Occipital lobe (tissue), 3 donors: ENCODE measurements at places on chromosomes 6 and 20. TPM values are rescaled to one million over a fixed set of nuclear protein-coding genes. Genes with fewer than 3 reads are reported as not detected.

Gene HSPA12B
- 1.7 TPM for total RNA-seq

Gene TOP1
- 26.2 TPM for total RNA-seq

Gene TRERF1
- 3.7 TPM for total RNA-seq

Gene REM1
- not detected for total RNA-seq

Gene ZHX3
- 18.9 TPM for total RNA-seq

Gene GLP1R
- not detected for total RNA-seq

Gene EHMT2
- total RNA-seq = 83.9 TPM

Gene PAK5
- 55.7 TPM for total RNA-seq

Gene NCR2
- not detected for total RNA-seq

Gene DACT2
- total RNA-seq = 0.62 TPM

Gene OTOR
- 0.47 TPM for total RNA-seq

GRCh38 chr6:31317036-31317435, 39.9 kb downstream of the HLA-B start:
- DNase-seq = no peak

GRCh38 chr20:58684291-58684690, 8.3 kb upstream of the NPEPL1 start:
- no peak for DNase-seq

- DNase-seq = no peak
Measured at GRCh38 chr6:122400462-122401089, 1.1 kb downstream of the HSF2 start.

DNA sequence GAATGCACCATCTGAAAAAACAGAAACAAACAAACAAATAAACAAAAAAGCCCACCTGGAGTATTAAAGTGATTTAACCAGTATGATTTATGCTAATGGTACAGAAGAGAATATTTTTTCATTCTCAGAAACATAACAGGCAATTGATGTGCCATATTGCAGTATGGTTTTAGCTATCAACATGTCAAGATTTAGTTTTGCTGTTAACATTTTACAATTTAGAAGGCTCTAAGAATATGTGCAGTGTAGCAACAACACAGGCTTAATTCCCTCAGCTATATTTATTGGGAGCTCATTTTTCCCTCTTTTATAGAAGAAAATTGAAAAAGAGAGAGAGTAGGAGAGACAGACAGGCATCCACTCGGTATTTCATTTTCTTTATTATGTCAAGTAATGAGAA, 1022.7 kb upstream of the CITED2 start:
- DNase-seq = no peak

GRCh38 chr20:62889871-62890270, 28.2 kb upstream of the TCFL5 start:
- DNase-seq = no peak

DNA sequence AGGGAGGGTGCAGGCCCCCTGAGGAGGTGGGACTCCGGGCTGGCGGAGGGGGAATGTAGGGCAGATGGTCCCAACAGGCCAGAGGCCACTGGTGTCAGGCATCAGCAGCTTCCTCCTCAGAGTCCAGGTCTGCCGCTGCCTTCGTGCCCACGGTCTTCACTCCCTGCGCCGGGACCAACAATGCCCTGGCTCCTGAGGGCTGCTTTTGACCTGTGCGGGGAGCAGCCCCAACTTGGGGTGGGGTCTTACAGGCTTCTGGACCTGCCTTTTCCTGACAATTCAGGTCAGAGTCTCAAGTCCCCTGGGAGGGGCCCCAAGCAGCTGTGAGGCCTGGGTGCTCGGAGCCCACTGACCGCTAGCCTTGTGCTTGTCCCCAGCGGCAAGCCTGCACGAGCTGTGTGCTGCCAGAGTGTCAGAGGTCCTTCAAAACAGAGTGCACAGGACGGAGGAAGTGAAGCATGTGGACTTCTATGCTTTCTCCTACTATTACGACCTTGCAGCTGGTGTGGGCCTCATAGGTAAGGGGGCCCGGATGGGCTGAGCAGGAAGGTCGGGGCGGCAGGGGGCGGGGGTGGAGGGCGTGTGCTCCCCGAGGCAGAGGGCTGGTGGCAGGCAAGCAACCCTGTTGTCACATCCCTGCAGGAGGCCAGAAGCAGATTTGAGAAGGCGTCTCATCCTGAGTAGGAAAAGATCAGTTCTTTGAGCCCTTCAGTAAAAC, 25.3 kb upstream of the PYGB start:
- DNase-seq = no peak

DNA sequence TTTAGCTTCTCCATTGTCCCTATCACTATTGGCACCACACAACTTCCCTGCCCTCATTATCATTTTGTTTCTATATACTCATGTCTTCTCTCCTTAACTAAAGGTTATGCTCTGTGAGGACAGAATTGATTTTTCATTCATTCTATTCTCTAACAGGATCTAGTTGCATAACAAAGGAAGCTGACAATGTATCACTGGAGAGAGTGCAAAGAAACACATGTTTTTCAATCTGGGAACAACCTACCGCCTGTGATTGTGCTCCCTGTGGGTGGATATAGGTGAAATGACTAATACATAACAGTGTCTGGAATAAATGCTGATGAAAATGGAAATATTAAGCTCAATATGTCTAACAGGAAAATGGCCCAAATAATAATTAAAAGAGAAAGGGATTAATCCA, 56.6 kb downstream of the COL12A1 start:
- DNase-seq = no peak

DNA sequence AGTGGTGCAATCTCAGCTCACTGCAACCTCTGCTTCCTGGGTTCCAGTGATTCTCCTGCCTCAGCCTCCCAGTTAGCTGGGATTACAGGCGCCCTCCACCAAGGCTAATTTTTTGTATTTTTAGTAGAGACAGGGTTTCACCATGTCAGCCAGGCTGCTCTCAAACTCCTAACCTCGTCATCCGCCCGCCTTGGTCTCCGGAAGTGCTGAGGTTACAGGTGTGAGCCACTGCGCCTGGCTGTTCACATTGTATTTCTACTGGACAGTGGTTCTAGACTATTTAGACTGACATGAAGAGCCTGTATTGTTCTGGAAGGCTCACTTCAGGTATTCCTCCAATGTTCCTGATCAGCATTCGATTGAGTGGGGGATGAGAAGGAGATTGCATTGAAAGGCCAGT, 14.8 kb upstream of the OVOL2 start:
- DNase-seq = no peak

DNA sequence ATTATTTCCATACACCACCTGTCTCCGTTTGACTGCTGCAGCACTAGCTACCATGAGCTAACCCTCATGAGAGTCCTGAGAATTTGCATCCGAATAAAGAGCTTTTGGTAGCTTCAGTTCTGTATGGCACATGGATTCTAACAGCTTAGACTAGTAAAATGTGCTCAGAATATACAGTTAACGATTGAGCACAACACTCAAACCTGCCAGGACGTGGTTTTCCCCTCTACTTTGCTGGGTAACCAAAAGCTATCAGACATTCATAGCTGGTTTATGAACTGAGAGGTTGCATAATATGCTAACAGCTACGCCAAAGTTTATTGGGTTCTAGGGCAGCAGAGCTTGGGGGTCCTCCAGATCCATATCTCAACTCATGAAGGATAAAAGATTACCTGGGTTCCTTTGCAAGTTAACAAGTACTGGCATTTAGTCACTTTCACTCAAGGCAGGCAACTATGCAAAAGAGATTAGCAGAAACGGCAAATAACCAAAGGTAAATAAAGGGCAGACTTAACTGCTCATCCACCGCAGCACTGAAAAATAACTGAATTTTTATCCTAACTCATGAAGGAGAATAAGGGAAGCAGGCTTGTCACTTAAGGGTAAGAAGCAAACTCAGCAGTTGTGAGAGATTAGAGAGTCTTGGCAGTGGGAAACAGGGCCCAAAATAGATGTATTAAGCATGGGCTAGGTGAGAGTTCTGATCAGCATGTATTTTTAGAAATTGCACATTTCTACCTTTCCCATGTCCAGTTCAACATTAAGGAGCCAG, 29.4 kb downstream of the NUDT3 start:
- no peak for DNase-seq

- no peak for DNase-seq
Measured at GRCh38 chr20:59014680-59015389, 4.4 kb upstream of the TUBB1 start.

DNA sequence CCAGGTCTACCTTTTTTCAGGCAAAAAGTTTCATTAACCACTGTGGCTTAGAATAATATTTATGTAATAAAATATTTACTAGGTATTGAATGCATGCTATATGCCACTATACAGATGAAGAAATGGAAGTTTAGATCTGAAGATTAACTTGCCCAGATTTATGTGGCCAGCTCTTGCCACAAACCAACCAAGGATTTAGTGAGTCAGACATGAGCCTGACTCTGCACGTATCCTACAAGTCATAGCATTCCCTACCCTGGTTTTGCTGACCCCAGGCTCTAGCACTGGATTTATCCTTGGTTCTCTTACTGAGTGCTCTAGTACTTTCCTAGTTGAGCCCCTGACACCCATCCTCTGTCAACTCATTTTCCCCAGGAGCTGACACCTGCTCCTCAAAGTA, 75.4 kb downstream of the ANKEF1 start:
- no peak for DNase-seq

GRCh38 chr6:149142924-149143429, 174.5 kb upstream of the TAB2 start:
- DNase-seq = no peak

DNA sequence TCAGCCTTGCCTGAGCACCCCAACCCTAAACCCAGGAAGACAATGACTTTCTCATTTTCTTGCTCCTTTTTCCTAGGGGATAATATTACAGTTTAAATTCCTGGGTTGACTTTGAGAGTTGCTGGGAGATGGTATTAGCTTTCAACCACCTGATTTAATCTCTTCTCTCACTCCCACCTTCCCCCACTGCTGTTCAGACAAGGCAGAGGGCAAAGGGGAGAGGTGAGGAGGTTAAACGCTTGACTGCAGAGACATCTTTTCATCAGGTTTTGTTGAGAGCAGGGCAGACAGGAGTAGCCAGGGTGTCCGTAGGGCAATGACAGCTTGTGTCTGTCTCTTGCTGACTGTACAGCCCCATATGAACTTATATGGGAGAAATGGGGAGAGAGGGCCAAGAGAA, 811.2 kb downstream of the MAFB start:
- DNase-seq = no peak

- no peak for DNase-seq
Measured at GRCh38 chr6:38413102-38413800, 226.5 kb downstream of the BTBD9 start.

DNA sequence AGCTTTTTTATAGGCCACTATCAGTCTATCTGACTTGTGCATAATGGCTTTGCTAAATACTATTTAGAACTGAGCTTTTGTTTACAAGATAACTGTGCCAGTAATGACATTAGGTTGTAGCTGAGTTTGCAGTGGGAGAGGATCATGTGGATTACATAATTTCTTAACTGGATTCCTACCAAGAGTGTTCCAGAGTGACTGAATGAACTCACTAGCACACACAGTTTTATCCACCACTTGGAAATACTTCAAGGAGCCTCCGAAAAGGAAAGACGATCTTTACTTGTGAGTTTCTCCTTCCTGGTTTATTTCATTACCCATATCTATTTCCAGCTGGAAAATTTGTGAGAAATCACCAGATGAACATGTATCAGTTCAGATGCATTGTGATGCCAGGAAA, 10.9 kb upstream of the SYNE1 start:
- no peak for DNase-seq

DNA sequence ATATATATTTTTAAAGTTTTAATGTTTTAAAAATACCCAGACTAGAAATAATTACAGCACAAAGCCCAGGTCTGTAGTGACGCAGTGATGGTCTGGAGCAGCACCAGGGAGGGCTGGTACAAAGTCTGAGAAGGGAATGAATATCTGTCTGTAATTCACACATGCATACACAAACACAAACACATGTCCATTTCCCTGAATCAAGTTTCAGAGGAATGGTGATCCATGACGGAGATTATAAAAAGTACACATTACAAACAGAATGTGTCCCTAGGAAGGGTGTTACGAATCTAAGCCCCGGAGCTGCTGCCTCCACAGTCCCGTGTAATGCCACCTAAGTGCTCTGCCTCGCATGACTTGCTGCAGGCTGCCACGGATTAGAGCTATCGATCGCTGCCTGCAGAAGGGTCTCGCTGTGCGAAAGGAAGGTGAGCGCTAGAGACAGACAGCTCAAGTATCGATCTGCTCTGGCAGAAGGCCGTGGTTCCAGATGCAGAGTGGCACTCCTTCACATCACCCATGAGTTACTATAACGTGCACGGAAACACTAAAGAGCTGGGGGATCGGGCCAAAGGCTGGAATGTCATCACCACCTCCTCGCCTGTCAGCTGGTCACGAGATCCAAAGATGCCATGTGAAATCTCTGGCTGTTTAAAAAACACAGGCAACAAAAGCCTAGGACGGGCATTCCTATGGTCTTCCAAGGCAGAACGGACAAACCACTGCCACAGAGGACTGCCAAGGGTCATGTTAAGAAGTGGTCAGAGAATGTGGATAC, 87.1 kb downstream of the INSM1 start:
- DNase-seq = no peak

- DNase-seq = no peak
Measured at GRCh38 chr6:43836507-43837240, 66.7 kb downstream of the VEGFA start.

DNA sequence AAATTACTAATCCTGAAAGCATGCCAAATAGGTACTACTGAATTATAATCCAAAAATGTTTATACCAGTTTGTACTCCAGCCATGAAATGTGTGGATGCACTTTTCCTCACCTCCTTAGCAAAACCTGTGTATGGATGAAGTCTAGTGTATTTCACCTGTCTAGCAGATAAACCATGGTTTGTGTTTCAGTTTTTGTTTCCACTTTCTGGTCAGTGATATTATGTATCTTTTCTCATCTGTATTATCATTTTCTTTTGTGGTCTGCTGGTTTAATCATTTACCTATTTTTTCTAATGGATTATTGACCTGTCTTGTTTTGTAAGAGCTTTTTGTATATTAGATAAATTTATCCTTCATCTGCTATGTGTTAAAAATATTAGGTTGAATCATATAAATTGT, 41.0 kb upstream of the TMEM217 start:
- DNase-seq = no peak

- peak; percentile 19 for DNase-seq
Measured at GRCh38 chr6:15036690-15037245, 209.1 kb upstream of the JARID2 start.

- no peak for DNase-seq
Measured at GRCh38 chr20:20993372-20993771, 112.8 kb downstream of the LINC00237 start.

DNA sequence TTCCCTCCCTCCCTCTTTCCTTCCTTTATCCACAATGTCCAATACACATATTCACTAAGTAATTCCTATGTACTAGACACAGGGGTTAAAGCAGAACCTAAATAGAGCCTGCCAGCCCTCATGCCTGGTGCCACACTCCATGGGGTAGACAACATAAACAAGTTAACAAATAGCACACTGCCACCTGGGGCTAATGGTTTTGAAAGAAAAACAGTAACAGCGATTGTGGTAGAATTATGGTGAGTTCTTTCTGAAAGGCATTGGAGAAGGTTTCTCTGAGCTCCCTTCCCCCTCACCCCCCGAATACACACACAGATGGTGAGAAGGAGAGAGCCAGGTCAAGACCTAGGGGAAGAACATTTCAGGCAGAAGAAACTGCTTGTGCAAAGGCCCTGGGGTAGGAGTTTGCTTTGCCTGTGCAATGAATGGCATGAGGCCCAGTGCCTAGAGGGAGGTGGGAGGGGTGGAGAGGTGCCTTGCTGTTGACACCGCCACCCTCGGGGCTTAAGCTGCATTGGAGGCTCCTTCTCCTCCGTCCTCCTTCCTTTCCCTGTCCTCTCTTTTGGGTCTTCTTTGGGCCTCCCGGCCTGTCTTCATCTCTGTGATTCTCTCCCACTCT, 502.4 kb upstream of the SULF2 start:
- no peak for DNase-seq
